Activated B cell treated with CpG ODN at 0.5 μM for 24 hours (primary cell): ENCODE measurements at places on chromosomes 13 and 19. TPM values are rescaled to one million over a fixed set of nuclear protein-coding genes. Genes with fewer than 3 reads are reported as not detected.

The ZBTB45 gene
- total RNA-seq: 18.0 and 20.2 TPM in 2 replicates

The ZNF442 gene
- 6.9 and 8.7 TPM in 2 replicates for total RNA-seq

The CASP14 gene
- not detected in 2 replicates for total RNA-seq

The B3GNT3 gene
- total RNA-seq: not detected in 2 replicates

The ATXN8OS gene
- not detected in 2 replicates for total RNA-seq

The PCP2 gene
- 2.1 and 2.8 TPM in 2 replicates for total RNA-seq

The GPR42 gene
- not detected in 2 replicates for total RNA-seq

The NLRP12 gene
- not detected in 2 replicates for total RNA-seq

The STAP2 gene
- total RNA-seq: 1.1 and 1.3 TPM in 2 replicates

The ZNF534 gene
- total RNA-seq: 0.16 TPM in 1 of 2 replicates, not detected in the other

GRCh38 chr13:111175935-111176334 is 60.8 kb downstream of the ARHGEF7 start:
- no peak for DNase-seq
- H3K27me3 ChIP-seq: no peaks in the 10 kb centered on the region
- peaks cover 73% of the 10 kb centered on the region for H3K4me1 ChIP-seq
- H3K27ac ChIP-seq: peak overlapping the region; percentile 51

- H3K27me3 ChIP-seq: no peaks in the 10 kb centered on the region
- peaks cover 20% of the 10 kb centered on the region for H3K36me3 ChIP-seq
- DNase-seq: no peak
- no peak overlapping the region for H3K27ac ChIP-seq
- no peak overlapping the region for H3K4me3 ChIP-seq
These were observed 43.2 kb downstream of the SUGT1 start for GRCh38 chr13:52695856-52696255.

GRCh38 chr13:51091839-51092238 is 19.2 kb downstream of the C13orf42 start:
- DNase-seq: no peak
- no peaks in the 10 kb centered on the region for H3K4me1 ChIP-seq
- H3K27ac ChIP-seq: no peak overlapping the region
- no peaks in the 10 kb centered on the region for H3K36me3 ChIP-seq
- H3K4me3 ChIP-seq: no peak overlapping the region
- peaks cover 8% of the 10 kb centered on the region for H3K27me3 ChIP-seq

DNA sequence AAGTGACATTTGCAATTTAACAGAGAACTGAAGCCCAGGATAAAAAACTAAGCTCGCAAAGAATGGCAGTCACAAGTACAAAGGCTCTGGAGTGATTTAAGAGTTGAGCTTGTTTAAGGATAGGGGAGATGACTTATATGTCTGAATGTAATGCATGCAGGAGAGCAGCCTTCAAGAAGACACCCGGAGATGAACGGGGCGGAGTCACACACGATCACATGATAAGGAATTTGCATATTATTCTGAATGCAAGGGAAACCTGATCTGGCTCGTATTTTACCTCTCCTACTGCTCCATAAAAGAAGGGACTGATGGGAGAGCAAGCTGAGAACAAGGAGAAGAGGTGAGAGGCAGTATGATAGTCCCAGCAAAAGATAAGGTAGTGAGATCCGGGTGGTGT is 12.9 kb downstream of the TBC1D4 start:
- peaks cover 3% of the 10 kb centered on the region for H3K27me3 ChIP-seq
- no peak overlapping the region for H3K27ac ChIP-seq
- H3K4me1 ChIP-seq: no peaks in the 10 kb centered on the region
- no peaks in the 10 kb centered on the region for H3K36me3 ChIP-seq
- no peak for DNase-seq

GRCh38 chr13:109150696-109151095 is 521.3 kb downstream of the MYO16 start:
- no peak for DNase-seq
- no peak overlapping the region for H3K27ac ChIP-seq
- no peaks in the 10 kb centered on the region for H3K36me3 ChIP-seq

DNA sequence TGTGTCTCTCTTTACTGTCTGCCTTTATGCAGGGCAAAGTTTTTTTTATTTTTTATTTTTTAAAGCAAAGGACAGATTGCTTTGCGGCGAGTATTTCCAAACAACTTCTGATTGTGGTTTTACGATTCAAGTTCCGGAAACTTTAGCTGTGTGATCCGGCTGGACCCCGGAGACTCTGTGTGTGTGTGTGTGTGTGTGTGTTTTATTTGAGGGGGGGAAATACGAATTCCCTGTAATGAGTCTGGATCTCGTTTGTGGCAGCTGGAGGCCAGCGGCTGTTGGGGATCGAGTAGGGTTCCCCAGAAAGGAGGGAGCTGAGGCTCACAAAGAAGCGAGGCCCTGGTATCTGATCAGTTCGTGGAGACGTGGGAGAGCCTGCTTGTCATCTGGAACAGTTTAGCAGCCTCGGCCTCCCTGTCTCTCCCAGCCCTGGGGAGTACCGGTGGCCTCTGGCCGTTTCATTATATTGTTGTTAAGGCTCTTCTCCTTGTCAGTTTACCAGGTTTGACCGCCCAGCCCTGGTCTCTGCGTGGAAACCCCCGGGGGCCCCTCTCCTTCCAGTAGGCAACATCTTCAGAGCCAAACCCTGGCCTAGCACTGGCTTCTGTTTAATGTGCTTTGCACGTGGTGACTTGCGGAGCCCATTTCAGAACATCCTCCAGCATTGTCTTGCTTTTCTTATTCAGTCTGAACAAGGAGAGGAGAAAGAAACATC is 1.3 kb downstream of the FARP1 start:
- H3K36me3 ChIP-seq: no peaks in the 10 kb centered on the region
- peak overlapping the region; percentile 73 for H3K4me3 ChIP-seq
- peaks cover 18% of the 10 kb centered on the region for H3K4me1 ChIP-seq
- H3K27me3 ChIP-seq: peaks cover 45% of the 10 kb centered on the region
- DNase-seq: no peak

DNA sequence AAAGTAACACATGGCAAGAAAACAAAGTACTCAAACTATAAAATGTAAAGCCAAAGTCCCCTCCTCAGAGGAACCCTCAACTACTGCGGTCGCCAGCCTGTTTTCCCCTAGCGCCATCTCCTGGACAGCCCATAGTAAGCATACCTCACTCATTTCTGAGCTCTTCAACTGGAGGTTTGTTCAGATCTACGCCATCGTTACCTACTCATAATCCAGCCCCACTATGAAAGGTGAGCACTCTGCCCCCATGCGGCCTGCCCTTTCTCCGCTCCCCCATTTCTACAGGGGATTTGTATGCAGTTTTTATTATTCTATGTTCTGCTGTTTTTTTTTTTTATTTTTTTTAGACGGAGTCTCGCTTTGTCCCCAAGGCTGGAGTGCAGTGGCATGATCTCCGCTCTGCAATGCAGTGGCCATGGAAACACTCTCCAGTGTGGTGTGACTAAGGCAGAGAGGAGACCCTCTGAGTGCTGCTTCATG is 26.2 kb downstream of the OPA3 start:
- H3K27ac ChIP-seq: no peak overlapping the region
- DNase-seq: peak; percentile 26
- peaks cover 25% of the 10 kb centered on the region for H3K4me1 ChIP-seq
- H3K36me3 ChIP-seq: peaks cover 3% of the 10 kb centered on the region
- H3K27me3 ChIP-seq: no peaks in the 10 kb centered on the region

- H3K27ac ChIP-seq: peak overlapping the region; percentile 66
- peaks cover 4% of the 10 kb centered on the region for H3K36me3 ChIP-seq
- peak overlapping the region; percentile 38 for H3K4me3 ChIP-seq
These were observed 25.7 kb upstream of the UBE2L5 start for GRCh38 chr13:30396434-30397075.

DNA sequence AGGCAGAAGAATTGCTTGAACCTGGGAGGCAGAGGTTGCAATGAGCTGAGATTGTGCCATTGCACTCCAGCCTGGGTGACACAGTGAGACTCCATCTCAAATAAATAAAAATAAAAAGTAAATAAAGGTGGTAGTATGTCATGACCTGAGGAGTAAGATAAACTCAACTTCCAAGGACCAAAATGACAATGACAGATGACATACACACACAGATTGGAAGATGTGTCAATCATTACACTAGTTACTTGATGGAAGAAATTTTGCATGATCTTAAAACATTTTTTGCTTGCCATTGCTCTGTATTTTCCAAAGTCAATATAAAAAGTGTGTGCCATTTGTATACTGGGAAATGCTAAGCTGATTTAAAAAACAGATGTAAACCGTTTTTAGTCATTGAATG is 4.1 kb downstream of the SLC46A3 start:
- no peak for DNase-seq
- H3K4me3 ChIP-seq: no peak overlapping the region
- H3K4me1 ChIP-seq: peaks cover 23% of the 10 kb centered on the region
- no peak overlapping the region for H3K27ac ChIP-seq

- H3K36me3 ChIP-seq: peaks cover 60% of the 10 kb centered on the region
- H3K4me3 ChIP-seq: no peak overlapping the region
- no peak for DNase-seq
- H3K27ac ChIP-seq: no peak overlapping the region
These were observed 9.0 kb upstream of the MYDGF start for GRCh38 chr19:4678881-4679790.

DNA sequence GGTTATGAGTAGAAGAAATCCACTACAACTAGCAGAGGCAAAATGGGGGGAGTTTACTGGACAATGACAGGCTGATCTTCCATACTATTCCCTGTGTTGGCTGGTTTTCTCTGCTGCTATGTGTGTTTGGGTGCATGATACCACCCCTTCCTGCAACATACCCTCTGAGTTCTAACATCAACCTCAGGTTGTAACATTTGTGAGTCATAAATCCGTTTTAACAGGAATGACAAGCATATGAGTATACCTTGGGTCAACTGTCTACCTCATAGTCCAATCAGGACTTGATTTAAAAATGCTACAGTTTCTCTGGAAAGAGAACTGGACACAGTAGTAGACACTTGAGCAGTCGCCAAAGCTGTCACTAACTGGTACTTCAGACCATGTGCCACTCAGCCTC is 422.9 kb downstream of the KCTD12 start:
- H3K4me3 ChIP-seq: no peak overlapping the region
- H3K4me1 ChIP-seq: no peaks in the 10 kb centered on the region

DNA sequence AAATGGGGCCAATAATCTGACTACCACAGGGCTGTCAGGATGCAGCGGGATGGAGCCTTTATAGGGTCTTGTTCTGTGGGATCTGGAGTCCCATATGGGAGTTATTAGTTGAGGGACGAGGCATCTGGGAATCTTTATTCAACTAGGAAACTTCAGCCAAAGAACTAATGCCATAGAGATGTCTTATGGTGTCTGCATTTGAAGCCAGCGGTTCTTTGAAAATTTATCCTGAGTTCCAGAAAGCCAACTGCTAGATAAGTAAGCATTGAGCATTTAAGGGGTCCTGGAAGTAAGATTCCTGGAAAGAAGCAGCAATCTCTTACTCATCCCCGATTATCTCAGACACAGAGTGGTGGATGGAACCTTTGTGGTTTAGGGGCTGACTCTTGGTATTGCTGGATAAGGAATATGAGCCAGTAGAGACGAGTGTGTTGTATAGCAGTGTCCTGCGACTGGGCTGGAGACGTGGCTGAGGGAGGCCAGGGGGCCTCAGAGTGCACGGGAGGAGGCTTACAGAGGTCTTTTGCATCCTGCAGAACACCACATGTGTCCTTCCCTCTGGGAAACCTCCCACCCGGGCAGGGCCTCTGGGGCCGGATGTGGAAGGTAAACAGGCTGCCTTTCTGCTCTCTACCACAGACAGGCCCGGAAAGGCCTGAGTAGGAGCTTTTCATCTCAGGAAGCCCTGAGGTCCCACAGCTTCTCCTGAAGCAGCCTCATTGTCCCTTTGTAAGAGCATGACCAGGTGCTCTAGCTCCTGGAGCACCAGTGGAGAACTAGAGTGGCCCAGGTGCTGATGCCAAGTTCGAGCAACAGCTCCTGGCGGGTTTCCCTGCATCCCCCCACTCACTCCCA is 28.8 kb downstream of the ACTN4 start:
- peak overlapping the region; percentile 14 for H3K27ac ChIP-seq
- H3K4me1 ChIP-seq: peaks cover 75% of the 10 kb centered on the region
- DNase-seq: no peak
- no peak overlapping the region for H3K4me3 ChIP-seq
- peaks cover 17% of the 10 kb centered on the region for H3K36me3 ChIP-seq

DNA sequence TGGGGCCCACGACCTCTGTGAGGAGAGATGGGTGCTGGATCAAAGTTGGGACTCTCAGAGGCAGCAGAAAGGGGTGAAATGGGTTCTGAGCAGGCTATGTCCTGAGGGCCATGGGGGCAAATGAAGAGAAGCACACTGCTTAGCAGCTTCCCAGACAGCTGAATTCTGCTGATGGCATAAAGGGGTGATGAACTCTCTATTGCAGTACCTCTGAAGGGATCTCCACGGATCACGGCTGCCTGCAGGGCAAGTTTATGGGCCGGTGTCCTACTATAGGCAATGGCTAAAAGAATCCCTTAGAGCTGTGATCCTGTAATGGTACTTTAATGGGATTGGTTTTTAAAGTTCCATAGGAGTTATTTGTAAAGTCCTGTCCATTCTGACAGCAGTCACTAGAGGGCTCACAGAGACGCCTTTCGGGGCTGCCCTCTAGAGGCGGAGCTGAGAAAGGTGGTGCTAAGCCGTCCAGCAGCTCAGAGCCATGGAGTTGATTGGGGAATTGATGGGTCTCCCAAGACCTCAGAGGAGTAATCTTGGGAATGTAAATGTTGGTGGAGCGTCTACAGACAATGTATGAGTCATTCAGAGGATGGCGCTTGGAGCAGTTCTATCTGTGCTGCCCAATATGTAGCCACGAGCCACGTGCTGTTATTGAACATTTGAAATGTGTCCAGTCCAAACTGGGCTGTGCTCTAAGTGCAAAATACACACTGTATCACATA is 287.3 kb downstream of the COG6 start:
- H3K27ac ChIP-seq: no peak overlapping the region
- H3K36me3 ChIP-seq: no peaks in the 10 kb centered on the region
- peak; percentile 44 for DNase-seq
- no peaks in the 10 kb centered on the region for H3K4me1 ChIP-seq

- no peaks in the 10 kb centered on the region for H3K27me3 ChIP-seq
- H3K4me3 ChIP-seq: peak within 1 kb of the TSS; percentile 95
- H3K36me3 ChIP-seq: peaks cover 5% of the 10 kb centered on the region
- H3K4me1 ChIP-seq: peaks cover 47% of the 10 kb centered on the region
- H3K27ac ChIP-seq: peak within 1 kb of the TSS; percentile 98
- DNase-seq: peak; percentile 82
These were observed at the start of gene FNDC3A for GRCh38 chr13:48975856-48976575. Gene FNDC3A, plus strand, starts transcription at chr13:48975912. Its CDS starts 30,279 bp downstream, at chr13:49006191.

DNA sequence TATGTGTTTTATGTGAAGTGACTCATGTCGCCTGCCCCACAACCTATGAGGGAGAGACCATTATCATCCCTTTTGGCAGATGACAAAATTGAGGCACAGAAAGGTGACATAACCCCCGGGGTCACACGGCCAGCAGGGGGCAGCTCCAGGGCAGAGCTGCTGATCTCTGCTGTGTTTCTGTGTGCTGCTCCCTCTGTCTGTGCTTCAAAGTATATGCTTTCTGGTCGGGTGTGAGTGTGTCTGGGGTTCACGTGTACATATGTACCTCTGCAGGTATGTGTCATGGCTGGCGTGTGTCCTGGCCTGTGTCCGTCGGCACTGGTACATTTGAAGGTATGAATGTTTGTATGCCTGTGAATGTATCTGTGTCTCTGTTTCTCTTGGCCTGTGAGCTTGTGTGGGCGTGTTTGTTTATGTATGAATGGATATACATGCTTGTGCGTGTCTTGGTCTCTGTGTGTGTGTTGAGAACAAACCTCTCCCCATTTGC is 7.1 kb downstream of the LIPE start:
- H3K27ac ChIP-seq: peak overlapping the region; percentile 53
- H3K4me3 ChIP-seq: no peak overlapping the region
- H3K36me3 ChIP-seq: peaks cover 36% of the 10 kb centered on the region

GRCh38 chr13:30163441-30163840 is 143.9 kb downstream of the KATNAL1 start:
- no peak overlapping the region for H3K27ac ChIP-seq
- H3K4me3 ChIP-seq: no peak overlapping the region
- no peaks in the 10 kb centered on the region for H3K36me3 ChIP-seq
- H3K27me3 ChIP-seq: no peaks in the 10 kb centered on the region

- H3K4me3 ChIP-seq: no peak overlapping the region
- no peak for DNase-seq
- H3K4me1 ChIP-seq: no peaks in the 10 kb centered on the region
- H3K36me3 ChIP-seq: no peaks in the 10 kb centered on the region
- no peaks in the 10 kb centered on the region for H3K27me3 ChIP-seq
These were observed 508.4 kb upstream of the MIR17HG start for GRCh38 chr13:90839061-90839460.
